Body of pancreas (tissue), 4 donors: ENCODE measurements at places on chromosomes 5 and 9. TPM values are rescaled to one million over a fixed set of nuclear protein-coding genes. Genes with fewer than 3 reads are reported as not detected.

DNA sequence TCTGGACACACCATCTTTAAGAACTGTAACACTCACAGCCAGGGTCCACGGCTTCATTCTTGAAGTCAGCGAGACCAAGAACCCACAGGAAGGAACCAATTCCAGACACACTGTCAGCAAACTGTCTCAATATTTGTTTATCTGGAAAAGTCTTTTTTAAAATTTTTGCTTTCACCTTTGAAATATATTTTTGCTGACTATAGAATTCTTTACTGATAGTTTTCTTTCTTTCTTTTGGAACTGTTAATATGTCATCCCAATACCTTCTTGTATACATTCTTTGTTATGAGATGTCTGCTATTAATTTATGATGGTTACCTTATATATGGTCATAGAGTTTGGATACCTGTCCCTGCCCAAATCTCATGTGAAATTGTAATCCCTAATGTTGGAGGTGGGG lies 145.1 kb upstream of the IRX4 start:
- no peak for DNase-seq
- H3K27me3 ChIP-seq: no peaks in the 10 kb centered on the region
- no peaks in the 10 kb centered on the region for H3K36me3 ChIP-seq
- no peaks in the 10 kb centered on the region for H3K4me1 ChIP-seq
- H3K4me3 ChIP-seq: no peak overlapping the region
- no peak overlapping the region for H3K27ac ChIP-seq

Gene FCHO2
- 18.2 TPM for total RNA-seq

Gene GRM6
- not detected for total RNA-seq

Gene BTNL9
- 41.5 TPM for total RNA-seq

DNA sequence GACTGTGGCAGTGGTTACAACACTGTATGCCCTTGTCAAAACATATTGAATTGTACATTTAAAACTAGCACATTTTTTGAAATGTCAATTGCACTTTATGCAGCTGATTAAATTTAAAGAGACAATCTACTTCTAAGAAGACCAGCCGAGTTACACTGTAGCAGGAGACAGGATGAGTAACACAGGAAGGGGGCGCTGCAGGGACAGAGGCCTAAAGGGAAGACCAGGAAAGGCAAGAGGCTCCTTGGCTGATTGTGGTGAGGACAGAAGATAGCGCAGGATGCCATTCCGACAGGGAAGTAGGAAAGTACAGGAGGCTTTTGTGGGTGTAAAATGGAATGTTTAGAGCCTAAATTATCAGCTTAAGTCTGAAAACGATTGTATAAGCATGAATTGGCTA lies 28.2 kb upstream of the PPP2R2B start:
- no peaks in the 10 kb centered on the region for H3K36me3 ChIP-seq
- H3K4me3 ChIP-seq: no peak overlapping the region
- no peaks in the 10 kb centered on the region for H3K27me3 ChIP-seq
- DNase-seq: no peak
- no peak overlapping the region for H3K27ac ChIP-seq
- no peaks in the 10 kb centered on the region for H3K4me1 ChIP-seq

GRCh38 chr5:39697881-39698280 lies 273.1 kb upstream of the DAB2 start:
- H3K36me3 ChIP-seq: no peaks in the 10 kb centered on the region
- H3K4me3 ChIP-seq: no peak overlapping the region
- H3K27ac ChIP-seq: no peak overlapping the region
- no peak for DNase-seq
- H3K27me3 ChIP-seq: no peaks in the 10 kb centered on the region

Gene NXNL2
- not detected for total RNA-seq

DNA sequence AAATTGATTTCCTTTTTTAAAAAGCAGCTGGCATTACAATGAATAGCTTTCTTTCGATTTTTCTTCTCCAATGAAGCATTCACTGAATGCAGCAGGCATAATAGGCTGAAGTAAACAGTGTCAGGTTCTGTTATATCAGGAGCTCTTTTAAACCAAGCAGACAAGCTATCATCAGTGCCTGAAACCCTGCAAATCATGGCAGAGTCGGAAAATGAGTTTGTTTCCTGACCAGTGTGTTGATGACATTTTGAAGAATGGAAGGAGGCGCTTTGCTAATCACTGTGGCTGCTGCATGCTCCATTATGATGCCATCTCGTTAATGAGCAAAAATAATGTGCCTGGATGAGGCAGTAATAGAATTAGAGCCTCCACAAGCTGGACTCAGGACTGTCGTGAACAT lies 284.5 kb downstream of the ZNF608 start:
- H3K4me3 ChIP-seq: no peak overlapping the region
- no peaks in the 10 kb centered on the region for H3K27me3 ChIP-seq
- DNase-seq: no peak
- H3K36me3 ChIP-seq: no peaks in the 10 kb centered on the region
- H3K4me1 ChIP-seq: peaks cover 5% of the 10 kb centered on the region

Gene ASPN
- 13.5 TPM for total RNA-seq

DNA sequence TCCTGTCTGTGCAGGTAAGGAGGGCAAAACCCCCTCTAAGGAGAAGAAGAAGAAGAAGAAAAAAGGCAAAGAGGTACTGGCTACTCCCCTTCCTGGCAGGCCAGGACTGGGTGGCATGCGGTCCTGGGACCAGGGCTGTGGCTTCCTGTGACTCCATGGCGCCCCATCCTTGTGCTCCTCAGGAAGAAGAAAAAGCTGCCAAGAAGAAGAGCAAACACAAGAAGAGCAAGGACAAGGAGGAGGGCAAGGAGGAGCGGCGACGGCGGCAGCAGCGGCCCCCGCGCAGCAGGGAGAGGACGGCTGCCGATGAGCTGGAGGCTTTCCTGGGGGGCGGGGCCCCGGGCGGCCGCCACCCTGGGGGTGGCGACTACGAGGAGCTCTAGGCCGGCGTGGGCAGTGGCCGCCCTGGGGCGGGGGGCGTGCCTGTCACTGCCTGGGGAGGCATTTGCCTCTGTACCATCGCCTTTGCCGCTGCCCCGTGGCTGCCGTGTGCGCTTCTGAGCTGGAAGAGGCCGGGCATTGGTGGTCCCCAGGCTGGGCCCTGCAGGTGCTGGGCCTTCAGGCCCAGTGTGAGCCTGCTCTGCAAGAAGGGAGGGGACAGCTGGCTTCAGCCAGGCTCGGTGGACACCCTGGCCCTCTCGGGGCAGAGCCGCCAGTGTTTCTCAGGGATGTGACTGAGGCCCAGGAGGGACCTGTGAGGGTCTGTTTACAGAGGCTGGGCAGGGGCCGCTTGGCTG lies 2.0 kb upstream of the AJM1 start:
- no peak overlapping the region for H3K4me3 ChIP-seq
- peak overlapping the region; percentile 76 for H3K27ac ChIP-seq
- peaks cover 45% of the 10 kb centered on the region for H3K4me1 ChIP-seq
- no peak for DNase-seq

GRCh38 chr9:77649109-77649812 lies 1.1 kb upstream of the GNA14 start:
- no peaks in the 10 kb centered on the region for H3K36me3 ChIP-seq
- H3K27ac ChIP-seq: peak overlapping the region; percentile 59
- H3K4me1 ChIP-seq: peaks cover 15% of the 10 kb centered on the region
- peak overlapping the region; percentile 13 for H3K4me3 ChIP-seq
- DNase-seq: no peak

Gene ADRA1B
- total RNA-seq: 4.0 TPM

Gene GABBR2
- not detected for total RNA-seq

GRCh38 chr5:107651325-107651724 lies 19.4 kb downstream of the EFNA5 start:
- no peaks in the 10 kb centered on the region for H3K4me1 ChIP-seq
- H3K36me3 ChIP-seq: no peaks in the 10 kb centered on the region
- H3K27ac ChIP-seq: no peak overlapping the region
- DNase-seq: no peak
- no peak overlapping the region for H3K4me3 ChIP-seq

GRCh38 chr9:120080849-120081248 lies 499.1 kb downstream of the CDK5RAP2 start:
- H3K36me3 ChIP-seq: no peaks in the 10 kb centered on the region
- no peak overlapping the region for H3K27ac ChIP-seq
- no peaks in the 10 kb centered on the region for H3K4me1 ChIP-seq
- no peak overlapping the region for H3K4me3 ChIP-seq

DNA sequence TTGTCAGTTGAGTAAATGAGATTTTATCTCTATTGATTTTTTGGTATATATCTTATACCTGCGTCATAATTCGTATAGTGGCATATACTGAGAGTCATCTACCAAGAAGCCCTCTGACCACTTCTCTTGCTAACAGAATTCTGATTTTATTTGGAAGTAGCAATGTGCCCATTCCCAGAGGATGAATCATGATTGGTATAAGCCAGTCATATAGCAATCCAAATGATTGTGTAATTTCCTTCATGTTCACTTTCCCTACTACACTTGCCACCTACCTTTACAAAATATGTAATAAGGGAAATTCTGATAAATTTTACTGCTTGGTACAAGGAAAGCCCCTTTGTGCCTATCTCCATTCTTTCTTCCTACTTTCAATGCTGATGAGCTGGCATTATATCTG lies 16.1 kb upstream of the ZNF462 start:
- no peaks in the 10 kb centered on the region for H3K27me3 ChIP-seq
- no peaks in the 10 kb centered on the region for H3K36me3 ChIP-seq
- H3K4me1 ChIP-seq: no peaks in the 10 kb centered on the region
- no peak overlapping the region for H3K27ac ChIP-seq
- no peak for DNase-seq

Gene DROSHA
- total RNA-seq: 85.0 TPM

GRCh38 chr5:142211918-142212317 lies 103.3 kb downstream of the NDFIP1 start:
- no peak overlapping the region for H3K27ac ChIP-seq
- no peaks in the 10 kb centered on the region for H3K36me3 ChIP-seq
- no peaks in the 10 kb centered on the region for H3K4me1 ChIP-seq

GRCh38 chr5:151659001-151659754 lies 27.5 kb downstream of the SPARC start:
- H3K27ac ChIP-seq: no peak overlapping the region
- no peaks in the 10 kb centered on the region for H3K36me3 ChIP-seq
- DNase-seq: peak; percentile 69
- H3K4me3 ChIP-seq: no peak overlapping the region
- H3K27me3 ChIP-seq: no peaks in the 10 kb centered on the region
- H3K4me1 ChIP-seq: peaks cover 3% of the 10 kb centered on the region

DNA sequence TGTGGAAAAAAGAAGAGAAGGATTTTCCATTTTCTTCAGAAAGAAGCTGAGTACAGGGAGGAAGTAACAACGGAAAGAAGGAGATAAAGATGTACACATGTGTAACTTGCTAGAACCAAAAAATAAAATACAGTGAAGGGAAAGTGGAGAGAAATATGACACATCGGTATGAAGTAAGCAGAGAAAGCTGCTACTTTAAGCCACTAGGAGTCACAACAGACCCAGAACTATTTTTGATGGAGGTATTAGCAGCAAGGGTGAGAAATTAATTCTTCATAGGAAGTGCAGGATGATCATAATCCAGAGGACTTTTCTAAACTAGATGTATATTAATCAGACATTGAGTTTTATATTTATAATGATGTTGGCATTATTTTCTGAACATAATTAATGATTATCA lies 88.5 kb downstream of the FAM174A start:
- H3K4me1 ChIP-seq: no peaks in the 10 kb centered on the region
- H3K27ac ChIP-seq: no peak overlapping the region
- no peaks in the 10 kb centered on the region for H3K36me3 ChIP-seq
- no peak for DNase-seq
- H3K27me3 ChIP-seq: no peaks in the 10 kb centered on the region
- no peak overlapping the region for H3K4me3 ChIP-seq

DNA sequence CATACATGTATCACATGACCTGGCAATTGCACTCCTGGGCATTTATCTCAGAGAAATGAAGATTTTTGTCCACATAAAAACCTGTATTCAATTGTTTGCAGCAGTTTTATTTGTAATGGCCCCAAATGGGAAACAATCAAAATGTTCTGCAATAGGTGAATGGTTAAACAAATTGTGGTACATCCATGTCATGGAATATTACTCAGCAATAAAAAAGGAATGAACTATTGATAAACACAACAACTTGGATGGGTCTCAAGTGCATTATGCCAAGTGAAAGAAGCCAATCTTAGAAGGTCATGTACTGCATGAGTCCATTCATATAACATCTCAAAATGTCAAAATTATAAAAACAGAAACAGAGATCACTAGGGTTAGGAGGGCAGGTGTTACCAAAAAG lies 1.5 kb upstream of the NDUFS4 start:
- H3K27ac ChIP-seq: no peak overlapping the region
- no peak for DNase-seq
- no peaks in the 10 kb centered on the region for H3K27me3 ChIP-seq
- H3K4me3 ChIP-seq: no peak overlapping the region

Gene OR1Q1
- not detected for total RNA-seq

GRCh38 chr5:126069329-126069728 lies 353.9 kb upstream of the GRAMD2B start:
- no peaks in the 10 kb centered on the region for H3K4me1 ChIP-seq
- no peak overlapping the region for H3K27ac ChIP-seq
- DNase-seq: no peak
- H3K27me3 ChIP-seq: no peaks in the 10 kb centered on the region
- no peaks in the 10 kb centered on the region for H3K36me3 ChIP-seq

- H3K27ac ChIP-seq: no peak overlapping the region
- H3K4me1 ChIP-seq: no peaks in the 10 kb centered on the region
- no peak overlapping the region for H3K4me3 ChIP-seq
- no peak for DNase-seq
These were observed 268.5 kb downstream of the BNC2 start for GRCh38 chr9:16601991-16602390.

Gene OR1J2
- total RNA-seq: not detected

DNA sequence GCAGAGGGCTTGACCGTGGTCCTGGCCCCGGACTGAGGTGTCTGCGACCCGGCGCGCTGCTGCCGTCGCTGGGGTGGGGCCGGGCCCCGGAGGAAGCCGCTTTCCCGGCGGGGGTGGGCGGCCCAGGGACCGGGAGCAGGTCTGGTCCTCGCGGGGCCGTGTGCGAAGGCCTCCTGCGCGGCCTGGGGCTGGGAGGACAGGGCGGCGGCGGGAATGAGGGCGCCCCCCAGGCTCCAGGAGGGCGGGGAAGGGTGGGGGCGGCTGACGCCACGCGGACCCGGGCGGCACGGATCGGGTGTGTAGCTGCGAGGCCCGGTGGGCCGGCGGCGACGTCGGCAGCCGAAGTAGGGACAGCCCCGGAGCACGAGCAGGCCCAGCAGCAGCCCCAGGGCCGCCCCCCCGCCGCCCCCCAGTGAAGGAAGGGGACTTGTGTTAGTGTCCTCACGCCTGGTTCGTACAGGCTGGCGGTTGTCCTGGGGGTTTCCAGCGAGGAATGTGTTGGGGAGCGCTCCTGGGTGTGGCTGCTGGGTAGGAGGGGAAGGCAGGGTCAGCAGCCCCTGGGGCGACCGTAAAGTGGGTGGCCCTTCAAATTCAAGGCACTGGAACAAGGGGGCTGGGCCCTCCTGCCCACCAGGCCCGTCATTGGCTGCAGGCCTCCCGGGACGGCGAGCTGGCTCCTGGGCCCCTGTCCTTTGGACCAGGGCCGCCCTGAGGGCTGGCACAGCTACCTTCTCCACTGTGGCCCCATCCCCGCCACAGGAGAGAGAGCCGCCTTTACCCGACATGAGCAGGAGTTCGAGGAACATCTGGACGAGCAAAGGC lies 597 bp upstream of the TMEM250 start:
- peak overlapping the region; percentile 97 for H3K27ac ChIP-seq
- H3K4me3 ChIP-seq: peak overlapping the region; percentile 83
- peaks cover 34% of the 10 kb centered on the region for H3K4me1 ChIP-seq
- no peak for DNase-seq
- no peaks in the 10 kb centered on the region for H3K27me3 ChIP-seq

- H3K27me3 ChIP-seq: no peaks in the 10 kb centered on the region
- DNase-seq: no peak
- no peaks in the 10 kb centered on the region for H3K36me3 ChIP-seq
- H3K27ac ChIP-seq: peak overlapping the region; percentile 13
- peaks cover 38% of the 10 kb centered on the region for H3K4me1 ChIP-seq
These were observed 255.5 kb downstream of the ARRDC3 start for GRCh38 chr5:91127456-91128081.
